ENCODE measurements at places on chromosomes 2 and 18.

DNA sequence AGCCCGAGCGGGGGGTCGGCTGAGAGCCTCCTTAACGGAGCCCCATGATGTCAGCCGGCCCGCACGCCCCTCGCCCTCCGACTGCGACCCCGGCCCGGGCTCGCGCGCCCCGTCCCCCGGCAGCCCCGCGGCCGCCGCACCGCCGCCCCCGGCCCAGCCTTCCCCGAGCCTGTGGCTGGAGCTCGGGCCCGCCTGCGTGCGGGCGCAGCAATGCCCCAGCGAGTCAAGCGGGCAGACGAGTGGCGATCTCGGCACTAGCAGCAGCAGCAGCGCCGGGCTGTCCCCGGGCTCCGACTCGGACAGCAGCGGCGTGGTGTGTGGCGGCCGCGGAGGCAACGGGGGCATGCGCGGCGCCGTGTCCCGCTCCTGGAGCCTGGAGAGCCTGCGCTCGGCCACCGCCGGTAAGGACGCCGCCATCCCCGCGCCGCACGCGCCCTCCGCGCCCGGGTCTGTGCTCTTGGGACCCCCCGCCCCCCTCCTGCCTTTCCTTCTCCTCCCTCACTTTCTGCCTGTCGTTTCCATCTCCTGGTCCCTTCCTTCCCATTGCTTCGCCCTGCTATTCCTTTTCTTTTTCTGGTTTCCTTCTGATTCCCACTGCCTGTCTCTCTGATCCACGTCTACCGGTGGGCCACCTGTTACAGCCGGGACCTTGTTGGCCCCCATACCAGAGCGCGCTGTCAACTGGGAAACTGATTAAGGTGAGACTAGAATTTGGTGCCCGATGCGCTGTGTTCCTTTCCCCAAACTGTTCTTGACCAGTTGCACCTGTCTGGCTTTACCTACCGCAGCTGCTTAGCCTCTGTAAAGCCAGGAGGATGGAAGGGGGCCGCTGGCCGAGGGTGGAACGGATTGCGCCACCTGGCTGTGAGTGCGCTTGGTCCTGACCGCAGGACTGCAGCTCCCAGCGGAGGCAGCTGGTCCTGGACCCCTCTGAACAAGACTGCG lies 127.4 kb downstream of the ARHGEF4 start:
- DNase-seq, result peak; percentile 8

DNA sequence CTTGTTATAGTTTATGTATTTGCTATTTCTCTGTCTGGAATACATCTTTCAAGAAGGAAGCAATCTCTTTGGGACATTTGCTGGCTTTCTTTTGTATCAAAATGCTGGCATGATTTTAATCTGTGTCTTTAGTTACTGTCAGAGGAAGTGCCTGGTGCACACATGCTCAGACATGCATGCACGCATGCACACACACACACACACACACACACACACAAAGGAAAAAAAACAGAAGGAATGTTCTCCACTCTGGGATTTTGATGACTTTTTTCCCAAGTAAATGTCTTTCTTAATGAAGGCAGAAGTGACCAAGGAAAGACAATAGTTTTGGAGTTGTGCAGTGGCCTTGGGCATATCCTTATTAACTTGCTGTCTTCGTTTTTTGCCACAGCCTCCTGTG lies 6.7 kb downstream of the GNAL start:
- no peak for DNase-seq

DNA sequence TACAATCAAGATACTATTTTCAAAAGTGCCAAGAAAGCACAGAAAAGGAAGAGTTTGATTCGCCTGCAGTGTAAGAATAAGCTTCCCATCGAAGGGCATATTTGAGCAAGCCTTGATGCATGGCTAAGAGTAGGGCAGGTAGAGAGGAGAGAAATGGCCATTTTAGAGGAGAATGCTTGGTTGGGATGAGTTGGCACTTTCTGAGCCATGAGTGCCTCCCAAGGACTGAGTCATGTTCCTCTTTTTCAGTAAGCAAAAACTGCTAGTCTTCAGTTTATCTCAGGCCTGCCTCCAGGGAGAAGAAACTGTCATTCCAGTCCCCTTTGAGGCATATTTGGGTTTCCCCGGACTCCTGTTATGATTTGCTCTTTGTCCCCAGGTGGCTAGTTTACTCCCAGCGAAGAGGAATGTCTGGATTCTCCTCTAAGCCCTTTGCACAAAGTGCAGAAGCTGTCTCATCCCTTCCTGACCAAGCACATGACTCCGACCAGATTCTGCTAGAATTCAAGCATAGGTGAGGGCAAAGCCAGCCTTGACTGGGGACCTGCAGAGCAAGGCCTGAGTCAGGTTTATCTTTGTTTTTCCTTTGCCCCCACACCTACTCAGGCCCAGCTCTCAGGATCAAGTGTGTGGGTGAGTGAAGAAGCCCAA lies 115.2 kb downstream of the TTC32 start:
- DNase-seq, result no peak

DNA sequence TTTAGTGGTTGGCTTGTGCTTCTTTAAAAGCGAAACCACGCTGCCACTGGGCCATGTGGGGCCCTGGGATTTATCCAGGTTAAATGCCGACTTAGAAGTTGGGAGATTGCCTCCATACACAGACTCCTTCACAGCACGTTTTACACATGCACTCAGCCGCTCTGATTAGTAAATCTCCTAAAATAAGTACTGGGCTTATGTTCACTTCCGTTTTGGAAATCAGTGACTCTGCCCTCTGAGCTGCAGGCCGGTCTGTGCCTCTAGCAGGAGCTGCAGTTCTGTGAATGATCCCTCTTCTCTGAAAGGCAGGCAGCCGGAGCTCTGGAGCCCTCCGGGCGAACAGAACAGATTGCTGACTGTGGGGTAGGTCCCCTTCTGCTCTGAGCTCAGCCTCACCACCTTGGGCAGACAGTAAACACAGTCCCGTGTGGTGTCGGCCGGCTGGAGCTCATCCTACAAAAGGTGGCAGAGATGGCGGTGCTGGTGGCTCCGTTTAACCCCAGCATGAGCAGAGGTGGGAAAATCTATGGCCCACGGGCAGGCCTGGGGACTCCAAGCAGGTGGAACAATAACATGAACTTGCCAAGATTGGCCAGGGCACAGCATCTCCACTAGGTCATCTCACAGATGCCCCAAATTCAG lies 9.8 kb upstream of the RAB17 start:
- DNase-seq, result no peak

- DNase-seq, result no peak
Observed at GRCh38 chr2:1493431-1494126, 80.3 kb downstream of the TPO start.

GRCh38 chr2:17646838-17647701 lies 106.5 kb downstream of the SMC6 start:
- DNase-seq, result no peak

DNA sequence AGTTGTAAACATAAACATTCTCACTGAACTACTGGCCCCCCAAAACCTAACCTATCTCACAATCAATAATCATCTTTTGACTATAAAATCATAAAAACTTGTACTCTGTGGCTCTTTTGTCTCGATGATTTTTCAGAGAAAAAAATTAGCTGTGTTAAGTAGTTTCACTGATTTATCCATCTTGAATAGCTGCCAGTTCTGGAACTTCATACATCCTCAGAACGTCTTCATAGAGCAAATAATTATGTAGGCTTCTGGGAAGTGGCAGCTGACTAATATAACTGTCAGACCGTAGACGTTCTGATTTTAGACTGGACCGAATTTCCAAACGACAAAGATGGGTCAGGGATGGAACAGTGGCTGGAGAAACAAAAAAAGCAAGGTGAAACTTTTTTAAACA lies 97.3 kb upstream of the CHAC2 start:
- DNase-seq, result no peak

DNA sequence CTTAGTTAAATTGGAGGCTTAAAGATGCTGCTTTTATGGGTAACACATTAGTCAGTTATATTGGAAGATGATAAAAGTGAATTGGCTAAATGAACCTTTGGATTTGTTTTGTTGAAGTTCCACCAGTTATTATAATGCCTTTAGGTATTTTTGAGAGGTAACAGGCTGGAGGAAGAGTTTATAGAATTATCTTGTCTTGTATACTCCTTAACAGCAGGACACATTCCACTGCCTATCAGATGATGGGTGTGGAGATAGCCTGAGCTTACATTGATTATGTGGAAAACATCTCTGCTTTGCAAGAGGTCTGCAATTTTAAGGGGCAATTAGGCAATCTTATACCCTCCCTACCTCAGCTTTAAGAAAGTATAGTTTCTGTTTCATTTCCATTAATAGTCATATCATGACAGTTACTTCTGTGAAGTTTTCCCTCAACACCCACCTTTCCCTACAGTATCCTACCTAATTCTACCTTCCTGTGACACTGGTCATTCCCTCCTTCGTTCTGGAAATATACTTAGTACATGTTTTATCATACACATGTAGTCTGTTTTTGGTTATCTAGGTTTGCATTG lies 403.7 kb upstream of the SPRED2 start:
- no peak for DNase-seq

DNA sequence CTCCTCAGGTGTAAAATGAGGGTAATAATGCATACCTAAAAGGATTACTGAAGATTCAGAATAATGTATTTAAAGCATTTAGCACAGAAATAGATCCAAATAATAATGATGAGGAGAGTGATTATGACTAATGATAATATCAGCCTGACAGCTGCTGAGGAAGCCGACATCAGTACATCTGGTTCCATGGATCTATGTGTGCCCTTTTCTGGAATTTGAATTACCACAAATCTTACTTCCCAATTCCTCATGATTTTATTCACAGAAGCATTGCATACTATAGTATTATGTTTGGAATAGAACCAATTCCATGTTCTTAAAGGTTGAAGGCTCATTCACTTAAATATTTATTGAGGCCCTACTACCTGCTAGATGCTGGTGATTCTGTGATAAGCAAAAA lies 248.9 kb upstream of the THUMPD2 start:
- no peak for DNase-seq

DNA sequence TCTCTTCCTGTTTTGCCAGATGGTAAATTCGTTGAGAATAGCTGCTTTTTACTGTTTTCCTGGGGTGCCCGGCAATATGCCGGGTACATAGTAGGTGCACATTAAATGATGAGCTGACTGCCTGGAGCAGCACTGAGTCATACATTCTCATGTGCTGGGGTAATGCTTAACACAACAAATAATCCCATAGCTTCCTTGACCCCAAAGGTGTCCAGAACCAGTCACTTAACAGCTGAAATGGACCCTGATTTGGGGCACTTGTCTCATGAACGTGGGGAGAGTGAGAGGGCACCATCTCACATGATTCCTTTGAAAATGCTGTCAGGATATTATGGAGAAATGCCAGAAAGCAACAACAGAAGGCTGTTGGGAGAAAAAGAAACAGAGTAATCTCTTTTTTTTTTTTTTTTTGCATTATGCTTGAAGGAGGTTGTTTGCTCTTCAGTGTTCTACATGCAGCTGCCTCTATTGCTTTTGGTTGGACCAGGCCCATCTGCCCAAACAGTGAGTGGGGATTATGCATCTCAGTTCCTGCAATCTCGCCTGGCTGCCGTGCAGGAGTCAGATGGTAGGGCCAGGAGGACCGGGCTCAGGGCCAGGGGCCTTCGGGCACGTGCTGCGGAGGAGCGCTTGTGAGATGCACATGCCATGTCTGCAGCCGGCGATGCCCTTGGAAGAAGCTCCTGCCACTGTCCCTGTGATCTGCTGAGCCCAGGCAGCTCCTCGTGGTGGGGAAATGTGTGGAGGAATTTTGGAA lies 162.1 kb downstream of the SH3RF3 start:
- DNase-seq, result no peak

GRCh38 chr2:185374878-185375277 lies 363.7 kb upstream of the FSIP2 start:
- no peak for DNase-seq
